ENCODE measurements at places on chromosomes 6 and 20. TPM values are rescaled to one million over a fixed set of nuclear protein-coding genes. Genes with fewer than 3 reads are reported as not detected.

DNA sequence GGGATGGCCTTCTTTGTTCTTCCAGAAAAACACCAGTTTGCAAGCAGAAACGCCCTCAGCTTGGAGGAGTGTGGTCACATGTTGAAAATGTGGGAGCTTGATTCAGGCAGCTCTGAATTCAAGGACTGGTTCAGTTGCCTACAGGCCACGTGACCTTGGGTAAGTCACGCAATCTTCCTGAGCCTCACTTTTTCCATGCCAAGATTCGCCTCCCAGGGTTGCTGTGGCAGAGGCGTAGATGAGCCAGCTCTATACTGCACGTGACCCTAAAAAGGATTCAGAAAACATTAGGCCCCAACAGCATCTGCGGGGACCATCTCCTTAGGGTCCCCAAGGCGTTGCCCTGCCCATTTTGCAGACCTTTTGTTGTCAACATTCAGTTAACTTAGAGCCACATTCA is 112.0 kb upstream of the SNX9 start:
- DNase-seq: no peak

GRCh38 chr6:34284563-34285447 is 36.0 kb upstream of the SMIM29 start:
- DNase-seq: peak; percentile 73

DNA sequence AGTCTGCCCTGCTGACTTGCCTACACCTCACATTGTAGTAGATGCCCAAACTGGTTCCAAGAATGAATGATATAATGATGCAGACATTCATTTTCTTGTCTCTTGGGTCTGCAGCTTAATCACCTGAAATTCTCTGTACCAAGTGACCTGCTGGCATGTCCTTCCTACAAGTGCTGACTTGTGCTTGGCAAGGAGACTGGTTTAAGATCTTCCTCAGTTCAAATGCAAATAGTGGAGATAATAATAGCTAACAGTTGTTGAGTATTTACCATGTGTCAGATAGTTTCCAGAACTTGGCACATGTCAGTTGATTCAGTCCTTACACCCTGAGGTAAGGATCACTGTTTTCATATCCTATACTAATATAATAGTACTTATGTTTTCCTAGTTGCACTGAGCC is 223.4 kb downstream of the SLC24A3 start:
- no peak for DNase-seq

- no peak for DNase-seq
These were observed 347.3 kb downstream of the THBS2 start for GRCh38 chr6:168906391-168906790.

- peak; percentile 8 for DNase-seq
These were observed 3.8 kb downstream of the PDRG1 start for GRCh38 chr20:31948008-31948407.

- DNase-seq: peak; percentile 60
These were observed 176.3 kb downstream of the ADGRG6 start for GRCh38 chr6:142478117-142478516.

- DNase-seq: peak; percentile 34
These were observed 223.1 kb downstream of the BCAS1 start for GRCh38 chr20:53847139-53847836.

DNA sequence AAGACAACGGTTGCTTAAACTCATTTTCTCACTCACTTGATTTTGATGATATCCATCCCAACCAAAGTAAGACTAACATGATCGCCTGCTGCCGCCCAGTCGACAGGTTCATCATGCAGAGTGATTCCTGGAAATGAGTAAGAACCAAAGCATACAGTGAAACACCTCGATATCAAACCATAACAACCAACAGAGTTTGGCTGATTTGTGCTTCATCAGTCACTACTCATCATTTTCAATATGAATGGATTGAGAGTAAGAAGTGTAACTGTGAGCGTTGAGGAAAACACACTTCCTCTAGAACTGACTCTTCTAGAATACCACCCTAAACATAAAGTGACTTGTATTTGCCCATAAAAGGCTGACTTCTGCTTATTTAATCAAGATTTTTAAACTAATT is 29.2 kb upstream of the ALDH8A1 start:
- no peak for DNase-seq

- DNase-seq: no peak
These were observed 159.8 kb upstream of the GGTLC1 start for GRCh38 chr20:24148372-24148771.

GRCh38 chr20:46157625-46158024 is 39.5 kb downstream of the CD40 start:
- DNase-seq: no peak

DNA sequence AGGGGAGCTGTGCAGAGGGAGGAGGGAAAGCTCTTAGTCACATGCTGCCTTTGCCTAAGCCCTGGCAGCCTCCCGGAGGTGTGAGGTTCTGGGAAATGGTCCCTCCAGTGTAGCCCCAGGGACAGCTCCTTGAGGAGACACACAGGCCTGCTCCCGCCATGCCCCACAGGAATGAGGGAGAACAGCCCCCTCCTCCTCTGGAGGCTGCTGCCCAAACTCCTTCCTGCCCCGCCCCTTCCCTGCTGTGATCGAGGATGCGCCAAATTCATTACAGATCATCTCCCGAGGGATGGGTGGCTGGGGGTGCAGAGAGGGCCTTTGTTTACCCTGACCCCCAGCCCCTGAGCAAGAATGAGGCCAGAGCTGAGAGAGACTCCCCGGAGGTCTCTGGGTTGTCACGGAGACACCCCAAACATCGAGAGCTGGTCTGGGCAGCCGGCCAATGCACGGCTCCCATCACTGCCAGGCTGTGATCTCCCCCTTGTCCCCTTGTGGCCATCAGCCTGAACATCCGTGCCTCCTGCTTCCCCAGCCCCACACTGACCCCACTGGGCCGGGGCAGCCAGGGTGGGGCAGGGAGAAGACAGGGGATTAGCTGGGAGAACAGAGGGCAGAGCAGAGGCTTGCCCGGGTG is 8.4 kb downstream of the CYP21A2 start:
- no peak for DNase-seq

DNA sequence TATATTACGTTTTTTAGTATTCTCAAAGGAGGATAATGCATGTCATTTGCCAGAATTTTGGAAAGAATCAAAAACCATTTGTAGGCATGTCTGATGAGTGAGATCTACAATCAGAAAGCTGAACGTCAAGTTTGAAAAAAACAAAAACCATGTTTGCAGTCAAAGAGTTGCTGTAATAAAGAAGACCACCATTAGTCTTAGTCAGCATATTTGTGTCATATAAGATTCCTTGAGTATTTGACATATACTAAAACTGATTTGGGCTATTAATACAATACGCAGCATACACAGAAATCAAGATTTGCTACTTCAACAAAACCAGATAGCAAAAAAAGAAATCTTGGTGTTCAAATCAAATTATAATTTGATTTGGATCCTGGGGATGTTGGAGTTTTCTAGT is 247.5 kb downstream of the SAMD5 start:
- no peak for DNase-seq

- no peak for DNase-seq
These were observed 420.9 kb downstream of the PREX1 start for GRCh38 chr20:48406912-48407340.

GRCh38 chr20:1403624-1404023 is 10.8 kb upstream of the FKBP1A start:
- no peak for DNase-seq

- no peak for DNase-seq
These were observed 426.6 kb downstream of the PKHD1 start for GRCh38 chr6:51660767-51661166.

- no peak for DNase-seq
These were observed 394.5 kb downstream of the CDC5L start for GRCh38 chr6:44781912-44782597.

DNA sequence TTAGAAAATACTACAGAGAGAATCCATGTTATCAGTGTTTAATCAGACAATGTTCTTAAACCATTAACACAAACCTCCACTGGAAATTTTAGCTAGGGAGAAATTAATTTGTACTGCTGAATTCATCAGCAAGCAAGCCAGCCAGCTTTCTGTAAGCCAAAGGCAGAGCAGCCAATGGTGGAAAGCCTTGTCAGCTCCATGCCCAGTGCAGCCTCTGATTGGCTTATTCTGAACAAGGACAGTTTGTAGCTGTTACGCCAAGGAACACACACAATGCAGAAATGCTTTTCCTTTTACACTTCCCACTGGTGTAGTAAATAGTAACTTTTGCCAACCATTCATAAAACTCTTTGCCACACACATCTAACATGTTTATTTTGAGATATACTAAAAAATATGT is 265.0 kb downstream of the TENT5A start:
- DNase-seq: no peak

DNA sequence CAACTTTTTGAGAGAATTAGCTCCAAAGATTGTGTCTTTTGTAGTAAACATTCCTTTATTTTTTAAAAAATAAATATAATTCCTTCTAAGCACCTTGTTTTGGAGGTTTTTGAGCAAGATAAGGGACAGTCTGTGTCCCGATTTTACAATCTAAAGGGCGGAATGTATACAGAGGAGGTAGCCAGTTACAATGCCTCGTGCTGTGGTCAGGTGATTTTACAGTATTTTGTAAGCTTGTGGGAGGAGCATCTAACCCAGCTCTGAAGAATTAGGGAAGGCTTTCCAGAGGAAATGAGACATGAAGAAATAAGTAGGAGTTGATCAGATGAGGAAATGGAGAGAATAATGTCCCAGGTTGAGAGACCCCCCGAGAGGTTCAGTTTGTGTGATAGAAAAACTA is 1.3 kb downstream of the HINT3 start:
- DNase-seq: peak; percentile 45

GRCh38 chr20:52269321-52269720 is 77.7 kb upstream of the ZFP64 start:
- DNase-seq: peak; percentile 32

- DNase-seq: no peak
These were observed 205.0 kb upstream of the PREP start for GRCh38 chr6:105607636-105608621.

DNA sequence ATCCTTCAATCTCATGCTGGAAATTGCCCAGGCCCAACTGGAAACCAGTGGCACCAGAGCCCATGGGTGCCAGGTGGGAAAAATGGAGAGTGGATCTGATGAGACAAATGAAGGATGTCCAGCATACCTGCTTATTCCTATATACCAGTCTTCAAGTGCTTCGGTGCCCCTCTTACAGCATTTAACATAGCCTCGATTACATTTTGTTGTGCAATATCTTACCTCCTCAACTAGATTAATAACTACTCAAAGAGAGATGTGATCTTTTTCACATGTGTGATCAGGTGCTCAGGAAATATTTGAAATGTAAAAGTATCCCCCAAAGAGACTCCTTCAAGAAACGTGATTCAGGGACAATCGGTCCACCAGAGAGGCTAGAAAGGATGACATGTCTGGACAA is 4.8 kb upstream of the ANKRD66 start:
- no peak for DNase-seq

GRCh38 chr20:48688579-48688978 is 139.2 kb downstream of the PREX1 start:
- DNase-seq: no peak

GRCh38 chr6:105067329-105067728 is 110.4 kb downstream of the LIN28B start:
- DNase-seq: no peak

DNA sequence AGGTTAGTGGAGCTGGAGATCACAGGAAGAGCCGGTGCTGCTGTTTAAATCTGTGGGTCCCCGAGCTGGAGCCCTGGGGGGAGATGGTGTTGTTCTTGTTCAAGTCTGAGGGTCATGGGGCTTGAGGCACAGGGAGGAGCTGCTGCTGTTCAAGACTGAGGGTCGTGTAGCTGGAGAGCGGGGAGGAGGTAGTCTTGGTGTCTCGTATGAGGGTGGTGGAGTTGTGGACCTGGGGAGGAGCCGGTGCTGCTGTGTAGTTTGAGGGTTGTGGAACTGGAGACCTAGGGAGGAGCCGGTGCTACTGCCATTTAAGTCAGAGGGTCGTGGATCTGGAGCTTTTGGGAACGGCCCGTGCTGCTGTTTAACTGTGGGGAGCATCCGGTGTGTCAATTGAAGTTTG is 112.2 kb upstream of the SULF2 start:
- no peak for DNase-seq

GRCh38 chr20:58566981-58567380 is 51.8 kb upstream of the APCDD1L start:
- DNase-seq: no peak

GRCh38 chr6:166156942-166157341 is 10.7 kb downstream of the TBXT start:
- peak; percentile 11 for DNase-seq

DNA sequence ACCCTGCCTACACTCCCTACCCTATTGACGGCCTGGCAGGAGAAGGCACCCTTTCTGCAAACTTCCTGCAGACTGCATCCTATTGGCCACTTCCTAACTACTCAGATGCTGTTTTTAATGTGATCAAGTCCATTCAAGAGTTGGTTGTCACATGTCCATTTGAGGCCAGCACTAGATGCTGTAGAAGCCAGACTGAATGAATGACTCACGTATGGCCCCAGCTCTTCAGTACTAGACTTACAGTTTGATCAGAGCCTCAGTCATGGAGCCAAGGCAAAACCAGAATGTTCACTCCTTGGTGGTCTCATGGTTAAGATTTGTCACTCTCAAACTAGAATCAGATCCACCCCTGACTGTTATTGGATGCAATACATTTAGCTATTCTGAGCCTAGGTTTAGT is 101.7 kb downstream of the OPRM1 start:
- DNase-seq: no peak

DNA sequence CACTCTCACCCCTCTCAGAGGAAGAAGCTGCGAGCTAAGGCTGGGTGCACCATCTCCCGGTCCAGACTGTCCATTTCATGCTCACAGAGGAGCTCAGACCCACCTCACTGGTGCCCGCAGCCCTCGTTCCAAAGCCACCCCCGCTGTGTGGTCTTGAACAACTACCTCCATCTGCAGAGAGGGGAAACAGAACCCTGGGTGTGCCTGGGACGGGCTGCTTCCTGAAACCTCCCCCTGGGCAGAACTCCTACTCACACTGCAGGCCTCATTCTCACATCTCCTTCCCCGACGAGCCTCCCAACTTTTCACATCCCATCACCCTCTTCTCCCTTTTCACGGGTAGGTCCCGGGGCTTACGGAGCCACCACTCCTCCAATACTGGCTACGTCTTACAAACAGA is 18.1 kb downstream of the PMEPA1 start:
- DNase-seq: no peak

DTD1 gene
- total RNA-seq: 71.4 TPM

PCNA gene
- 397 TPM for total RNA-seq

MEP1A gene
- total RNA-seq: not detected

EYA4 gene
- 13.0 TPM for total RNA-seq

ARFGEF3 gene
- total RNA-seq: under 0.01 TPM

OR2H2 gene
- total RNA-seq: not detected

LY6G6C gene
- 0.51 TPM for total RNA-seq

ADGRG6 gene
- 1.8 TPM for total RNA-seq

KCNK15 gene
- not detected for total RNA-seq

LTB gene
- not detected for total RNA-seq

ISM1 gene
- 0.11 TPM for total RNA-seq

BACH2 gene
- total RNA-seq: not detected

ENPP1 gene
- total RNA-seq: 26.5 TPM

CTSZ gene
- 161 TPM for total RNA-seq

SPATA25 gene
- 4.1 TPM for total RNA-seq

SAMD3 gene
- total RNA-seq: not detected

ULBP3 gene
- 11.0 TPM for total RNA-seq

HEY2 gene
- total RNA-seq: not detected

ACAT2 gene
- total RNA-seq: 27.4 TPM

NAPB gene
- total RNA-seq: 14.2 TPM
